ENCODE measurements at places on chromosomes 4 and X.

GRCh38 chr4:25029479-25030276, 1.1 kb downstream of the LGI2 start:
- DNase-seq = no peak

DNA sequence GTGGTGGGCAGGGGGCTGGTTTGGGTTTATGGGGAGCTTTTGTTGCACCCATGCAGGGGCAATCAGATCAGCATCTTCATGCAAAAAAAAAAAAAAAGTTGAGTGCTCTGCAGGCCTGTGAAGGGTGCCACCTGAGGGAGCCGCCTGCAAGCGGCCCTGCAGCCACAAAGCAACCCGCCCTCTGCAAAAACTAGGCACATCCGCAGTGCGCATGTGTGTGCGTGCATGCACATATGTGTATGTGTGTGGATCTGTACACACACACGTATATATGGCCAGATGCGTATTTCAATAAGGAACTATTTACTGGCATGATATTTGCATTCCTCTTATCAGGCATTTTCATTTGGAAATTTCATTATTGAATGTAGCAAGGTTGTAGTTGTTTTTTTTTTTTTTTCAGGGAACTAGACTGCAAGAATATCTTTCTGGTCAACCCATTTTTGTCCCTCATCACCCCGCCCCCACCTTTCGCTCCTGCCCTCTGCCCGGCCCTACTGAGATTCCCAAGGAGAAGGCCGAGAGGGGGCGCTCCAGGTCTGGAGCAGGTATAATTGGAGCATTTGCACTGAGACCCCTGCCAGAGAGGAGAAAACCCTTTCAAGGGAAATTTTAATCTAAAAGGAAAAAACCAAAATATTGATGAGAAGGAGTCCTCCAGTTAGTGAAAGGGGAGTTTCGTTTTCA, 18.1 kb downstream of the CCNQ start:
- no peak for DNase-seq

GRCh38 chr4:144894573-144894972, 203.4 kb downstream of the ANAPC10 start:
- DNase-seq = peak; percentile 46

GRCh38 chrX:46433892-46434291, 111.3 kb downstream of the ZNF674 start:
- no peak for DNase-seq

- no peak for DNase-seq
Observed at GRCh38 chrX:152932144-152932543, 34.3 kb downstream of the ZNF185 start.
